Upper lobe of left lung (tissue), 6 donors: ENCODE measurements at places on chromosomes 4 and X. TPM values are rescaled to one million over a fixed set of nuclear protein-coding genes. Genes with fewer than 3 reads are reported as not detected.
A peak's percentile ranks its signal among the peaks of the same experiment; 100 is the strongest.

DNA sequence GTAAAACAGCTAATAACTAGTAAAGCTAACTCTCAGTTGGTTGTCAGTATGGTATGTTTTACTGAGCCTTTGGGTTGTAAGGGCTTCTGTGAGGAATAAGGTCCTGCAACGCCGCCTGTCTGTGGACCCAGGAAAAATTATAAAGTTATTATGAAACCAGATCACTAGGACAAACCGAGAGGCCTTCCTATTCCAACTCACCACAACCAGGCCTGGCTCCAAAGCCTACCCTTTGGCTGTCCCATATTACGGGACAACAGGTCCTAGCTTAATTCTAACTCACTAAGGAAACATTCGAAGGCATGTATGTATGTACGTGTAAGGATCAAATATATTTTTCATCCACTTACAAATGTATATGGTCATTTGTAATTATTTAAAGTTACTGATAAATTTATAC lies 1.4 kb downstream of the ANKRD17 start:
- H3K36me3 ChIP-seq, result no peaks in the 10 kb centered on the region
- peak; percentile 84 for DNase-seq
- peak overlapping the region; percentile 64 for H3K4me3 ChIP-seq
- peak overlapping the region; percentile 99 for H3K27ac ChIP-seq

GRCh38 chrX:1486749-1487361 lies 34.1 kb upstream of the ASMTL start:
- H3K27me3 ChIP-seq, result no peaks in the 10 kb centered on the region
- no peaks in the 10 kb centered on the region for H3K36me3 ChIP-seq
- H3K4me1 ChIP-seq, result peaks cover 5% of the 10 kb centered on the region

GRCh38 chrX:66200855-66201795 lies 37.1 kb downstream of the HEPH start:
- H3K4me1 ChIP-seq, result no peaks in the 10 kb centered on the region
- H3K27me3 ChIP-seq, result no peaks in the 10 kb centered on the region
- no peak overlapping the region for H3K27ac ChIP-seq
- DNase-seq, result no peak
- H3K36me3 ChIP-seq, result no peaks in the 10 kb centered on the region
- H3K4me3 ChIP-seq, result no peak overlapping the region

DNA sequence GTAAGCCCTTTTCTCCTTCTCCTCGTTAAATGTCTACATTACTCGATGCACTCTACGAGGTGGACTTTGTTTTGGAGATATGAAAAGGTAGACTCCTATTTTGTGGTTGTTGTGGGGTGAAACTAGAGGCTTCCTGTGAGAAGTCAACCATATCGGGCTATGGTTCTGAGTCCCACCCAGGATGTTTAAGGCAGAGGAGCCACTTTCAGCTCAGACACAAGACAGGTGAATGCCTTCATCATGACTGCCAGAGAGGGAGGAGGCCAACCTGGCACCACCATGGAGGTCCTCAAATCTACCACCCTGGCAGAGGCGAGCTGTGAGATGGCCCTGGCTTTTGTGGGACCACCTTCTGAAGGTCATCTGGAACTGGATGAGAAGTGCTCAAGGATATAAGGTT lies 154.4 kb upstream of the KLF3 start:
- no peaks in the 10 kb centered on the region for H3K36me3 ChIP-seq
- no peaks in the 10 kb centered on the region for H3K27me3 ChIP-seq
- no peak overlapping the region for H3K27ac ChIP-seq
- no peak overlapping the region for H3K4me3 ChIP-seq
- no peaks in the 10 kb centered on the region for H3K4me1 ChIP-seq

DNA sequence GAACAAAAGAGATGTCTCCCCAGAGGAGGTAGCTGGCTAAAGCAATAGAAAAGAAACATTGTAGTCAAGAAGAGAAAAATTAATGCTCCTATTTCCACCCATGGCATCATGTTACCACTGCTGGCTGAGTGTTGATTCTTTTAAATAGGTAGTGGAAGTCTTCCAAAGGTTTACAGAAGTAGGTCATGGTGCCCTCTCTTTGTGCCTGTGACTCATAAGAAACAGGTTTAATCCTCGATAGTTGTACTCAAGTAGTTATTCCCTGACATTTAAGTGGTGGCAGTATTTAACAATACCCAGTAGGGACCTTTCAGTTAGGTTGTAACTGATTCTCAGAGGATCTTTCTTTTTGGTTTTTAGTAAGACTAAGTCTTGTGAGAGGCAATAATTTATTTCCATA lies 247.8 kb downstream of the TEX13A start:
- H3K4me3 ChIP-seq, result no peak overlapping the region
- no peak for DNase-seq
- H3K27ac ChIP-seq, result no peak overlapping the region
- H3K27me3 ChIP-seq, result no peaks in the 10 kb centered on the region
- no peaks in the 10 kb centered on the region for H3K36me3 ChIP-seq

DNA sequence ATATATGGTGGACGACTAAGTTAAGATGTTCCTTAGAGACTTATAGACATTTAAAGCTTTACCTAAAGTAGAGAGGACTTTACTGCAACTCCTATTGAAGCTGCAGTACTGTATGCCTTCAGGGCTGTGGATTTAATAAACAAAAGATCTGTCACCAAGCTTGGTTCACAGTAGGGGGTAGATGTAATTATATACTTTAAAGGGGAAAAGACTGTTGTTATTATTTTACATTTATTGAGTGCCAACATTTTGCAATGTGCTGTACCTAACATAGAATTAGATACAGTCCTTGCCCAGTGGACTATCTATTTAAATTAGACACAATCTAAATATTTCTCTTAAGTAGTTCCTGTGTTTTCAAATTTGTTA lies 67.2 kb downstream of the SLIT2 start:
- no peaks in the 10 kb centered on the region for H3K36me3 ChIP-seq
- no peaks in the 10 kb centered on the region for H3K27me3 ChIP-seq
- H3K4me1 ChIP-seq, result no peaks in the 10 kb centered on the region
- no peak overlapping the region for H3K4me3 ChIP-seq
- H3K27ac ChIP-seq, result no peak overlapping the region

GRCh38 chr4:93788712-93789111 lies 39.8 kb upstream of the ATOH1 start:
- DNase-seq, result no peak
- H3K27me3 ChIP-seq, result no peaks in the 10 kb centered on the region
- H3K4me3 ChIP-seq, result no peak overlapping the region
- H3K4me1 ChIP-seq, result no peaks in the 10 kb centered on the region

DNA sequence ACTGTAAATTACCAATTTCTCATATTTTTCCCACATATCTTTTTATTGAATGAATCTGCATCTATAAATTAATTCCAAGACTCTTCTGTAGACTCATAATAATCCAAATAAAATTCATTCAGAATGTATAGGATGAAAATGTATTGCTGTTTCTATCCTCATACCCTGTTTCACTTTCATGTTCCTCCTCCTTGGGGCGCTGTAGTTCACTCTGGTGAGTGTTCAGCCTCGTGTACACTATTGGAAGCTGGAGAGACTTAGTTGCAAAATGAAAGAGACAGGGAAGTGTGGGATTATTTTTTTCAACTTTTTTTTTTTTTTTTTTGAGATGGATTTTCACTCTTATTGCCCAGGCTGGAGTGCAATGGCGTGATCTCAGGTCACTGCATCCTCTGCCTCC lies 296.1 kb downstream of the TLL1 start:
- H3K4me1 ChIP-seq, result peaks cover 4% of the 10 kb centered on the region
- H3K36me3 ChIP-seq, result no peaks in the 10 kb centered on the region
- H3K27me3 ChIP-seq, result no peaks in the 10 kb centered on the region
- no peak overlapping the region for H3K4me3 ChIP-seq

- H3K27me3 ChIP-seq, result no peaks in the 10 kb centered on the region
- no peak overlapping the region for H3K27ac ChIP-seq
- peaks cover 11% of the 10 kb centered on the region for H3K4me1 ChIP-seq
- no peak overlapping the region for H3K4me3 ChIP-seq
These were observed 2.4 kb upstream of the SLIT2 start for GRCh38 chr4:20249333-20249732.

DNA sequence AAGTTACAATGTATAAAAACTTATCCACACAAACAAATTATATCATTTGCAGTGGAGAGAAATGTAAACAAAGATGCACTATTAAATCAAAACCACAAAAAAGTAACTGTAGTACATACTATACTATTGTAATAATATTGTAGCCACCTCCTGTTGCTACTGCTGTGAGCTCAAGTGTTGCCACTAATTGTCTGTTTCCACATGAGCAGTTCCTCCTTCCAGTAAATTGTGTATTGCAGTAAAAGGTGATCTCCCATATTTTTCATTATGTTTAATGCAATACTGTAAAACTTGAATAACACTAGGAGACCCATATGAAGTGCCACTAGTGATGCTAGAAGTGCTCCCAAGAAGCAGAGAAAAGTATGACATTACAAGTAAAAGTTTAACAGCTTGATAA lies 11.7 kb downstream of the LIN54 start:
- no peaks in the 10 kb centered on the region for H3K4me1 ChIP-seq
- no peaks in the 10 kb centered on the region for H3K36me3 ChIP-seq
- no peaks in the 10 kb centered on the region for H3K27me3 ChIP-seq
- H3K27ac ChIP-seq, result no peak overlapping the region
- no peak for DNase-seq

- H3K36me3 ChIP-seq, result no peaks in the 10 kb centered on the region
- no peak overlapping the region for H3K27ac ChIP-seq
- H3K27me3 ChIP-seq, result no peaks in the 10 kb centered on the region
- no peak overlapping the region for H3K4me3 ChIP-seq
- H3K4me1 ChIP-seq, result peaks cover 12% of the 10 kb centered on the region
These were observed 36.6 kb upstream of the PTPN13 start for GRCh38 chr4:86557526-86557925.

GRCh38 chrX:153626863-153627674 lies 19.9 kb upstream of the DUSP9 start:
- H3K27ac ChIP-seq, result no peak overlapping the region
- H3K4me1 ChIP-seq, result no peaks in the 10 kb centered on the region
- no peak overlapping the region for H3K4me3 ChIP-seq
- no peaks in the 10 kb centered on the region for H3K27me3 ChIP-seq
- DNase-seq, result no peak
- H3K36me3 ChIP-seq, result no peaks in the 10 kb centered on the region

GRCh38 chr4:141524116-141524515 lies 112.3 kb upstream of the IL15 start:
- no peaks in the 10 kb centered on the region for H3K4me1 ChIP-seq
- H3K36me3 ChIP-seq, result no peaks in the 10 kb centered on the region
- no peak overlapping the region for H3K27ac ChIP-seq
- DNase-seq, result no peak
- no peak overlapping the region for H3K4me3 ChIP-seq

GRCh38 chr4:16995451-16995850 lies 97.0 kb upstream of the LDB2 start:
- H3K27me3 ChIP-seq, result no peaks in the 10 kb centered on the region
- no peak overlapping the region for H3K27ac ChIP-seq
- no peaks in the 10 kb centered on the region for H3K36me3 ChIP-seq

GRCh38 chr4:8545439-8545765 lies 34.8 kb upstream of the GPR78 start:
- H3K27me3 ChIP-seq, result no peaks in the 10 kb centered on the region
- no peak for DNase-seq
- no peaks in the 10 kb centered on the region for H3K4me1 ChIP-seq

GRCh38 chr4:25696409-25696808 lies 40.8 kb downstream of the SLC34A2 start:
- H3K4me1 ChIP-seq, result no peaks in the 10 kb centered on the region
- DNase-seq, result no peak
- no peaks in the 10 kb centered on the region for H3K27me3 ChIP-seq

GRCh38 chr4:88246600-88246999 lies 37.8 kb downstream of the PPM1K start:
- no peaks in the 10 kb centered on the region for H3K36me3 ChIP-seq
- no peak overlapping the region for H3K4me3 ChIP-seq
- no peak for DNase-seq

DNA sequence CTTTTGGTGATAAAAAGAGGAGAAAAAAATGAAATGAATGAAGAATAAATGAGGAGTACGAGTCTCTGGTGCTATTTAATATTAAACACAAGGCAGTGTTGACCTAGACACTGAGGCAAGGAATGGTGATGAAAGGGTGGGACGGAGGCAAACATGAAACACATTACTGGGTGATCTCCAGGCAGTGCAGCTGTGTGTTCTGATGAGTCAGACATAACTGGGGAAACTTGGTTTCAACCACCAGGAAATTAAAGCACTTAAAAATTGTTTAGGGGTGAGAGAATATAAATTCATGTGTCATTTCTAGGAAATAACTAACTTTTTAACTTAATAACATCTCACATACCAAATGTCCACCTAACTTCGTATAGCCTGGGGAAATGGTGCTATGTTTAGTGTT lies 19.7 kb upstream of the CXCL6 start:
- no peaks in the 10 kb centered on the region for H3K4me1 ChIP-seq
- no peak overlapping the region for H3K27ac ChIP-seq
- H3K36me3 ChIP-seq, result no peaks in the 10 kb centered on the region
- no peak overlapping the region for H3K4me3 ChIP-seq

- H3K4me1 ChIP-seq, result no peaks in the 10 kb centered on the region
- H3K4me3 ChIP-seq, result no peak overlapping the region
- no peaks in the 10 kb centered on the region for H3K27me3 ChIP-seq
- no peaks in the 10 kb centered on the region for H3K36me3 ChIP-seq
- no peak overlapping the region for H3K27ac ChIP-seq
These were observed 344.0 kb upstream of the NWD2 start for GRCh38 chr4:36900446-36900987.

DNA sequence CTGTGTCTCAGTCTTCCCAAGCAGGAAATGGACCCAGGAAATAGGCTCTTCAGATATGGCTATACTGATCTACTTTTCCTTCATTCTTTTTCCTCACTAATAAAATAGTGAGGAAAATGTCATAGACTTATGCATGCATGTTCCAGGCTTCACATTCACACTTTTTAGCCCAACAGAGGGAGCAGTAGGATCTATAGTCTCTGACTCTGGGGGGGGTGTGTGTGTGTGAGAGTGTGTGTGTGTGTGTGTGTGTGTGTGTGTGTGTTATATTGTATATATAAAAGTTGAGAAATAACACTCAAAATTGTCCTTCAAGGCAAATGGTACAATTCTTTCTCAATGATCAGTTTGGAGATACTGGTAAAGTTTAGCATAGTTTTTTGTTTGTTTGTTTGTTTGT lies 297.2 kb upstream of the GALNT7 start:
- H3K27ac ChIP-seq, result no peak overlapping the region
- H3K36me3 ChIP-seq, result no peaks in the 10 kb centered on the region
- H3K27me3 ChIP-seq, result no peaks in the 10 kb centered on the region

GRCh38 chr4:8434251-8435073 lies 6.1 kb downstream of the ACOX3 start:
- H3K27ac ChIP-seq, result peak overlapping the region; percentile 57
- peaks cover 20% of the 10 kb centered on the region for H3K4me1 ChIP-seq
- no peaks in the 10 kb centered on the region for H3K27me3 ChIP-seq
- H3K36me3 ChIP-seq, result no peaks in the 10 kb centered on the region

GRCh38 chrX:150848914-150849365 lies 49.5 kb downstream of the CD99L2 start:
- no peak overlapping the region for H3K27ac ChIP-seq
- H3K27me3 ChIP-seq, result no peaks in the 10 kb centered on the region
- peaks cover 5% of the 10 kb centered on the region for H3K4me1 ChIP-seq

The ANK2 gene
- total RNA-seq, result 7.2 TPM

The USP17L11 gene
- total RNA-seq, result not detected

The CXorf49 gene
- total RNA-seq, result not detected

The FRMPD3 gene
- total RNA-seq, result 0.34 TPM

The RGN gene
- total RNA-seq, result 9.0 TPM

The VCX3A gene
- not detected for total RNA-seq

The RHOXF1 gene
- total RNA-seq, result 2.5 TPM

The USP26 gene
- not detected for total RNA-seq

The F8 gene
- total RNA-seq, result 24.3 TPM
